ENCODE measurements at places on chromosomes 1 and 21.

DNA sequence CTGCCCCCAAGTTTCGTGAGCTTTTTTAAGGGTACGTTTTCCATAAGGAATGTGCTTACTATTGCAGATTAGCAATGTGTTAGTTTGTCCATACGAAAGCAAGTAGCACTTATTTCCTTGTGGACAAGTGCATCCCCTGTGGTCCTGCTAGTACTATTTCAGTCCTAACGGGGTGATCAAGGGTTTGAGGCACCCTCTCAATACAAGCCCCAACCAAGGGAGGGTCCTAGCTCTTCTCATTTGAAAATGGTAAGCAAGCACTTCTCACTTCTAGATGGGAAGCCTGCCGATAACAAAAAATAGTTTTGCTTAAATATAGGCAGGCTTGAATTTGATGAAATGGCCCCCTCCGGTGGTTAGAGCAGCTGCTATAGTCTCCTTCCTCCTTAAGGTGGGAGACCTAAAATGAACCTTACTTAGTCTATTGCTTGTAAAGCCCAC, 64.0 kb upstream of the HMCN1 start:
- peak; percentile 52 for DNase-seq

DNA sequence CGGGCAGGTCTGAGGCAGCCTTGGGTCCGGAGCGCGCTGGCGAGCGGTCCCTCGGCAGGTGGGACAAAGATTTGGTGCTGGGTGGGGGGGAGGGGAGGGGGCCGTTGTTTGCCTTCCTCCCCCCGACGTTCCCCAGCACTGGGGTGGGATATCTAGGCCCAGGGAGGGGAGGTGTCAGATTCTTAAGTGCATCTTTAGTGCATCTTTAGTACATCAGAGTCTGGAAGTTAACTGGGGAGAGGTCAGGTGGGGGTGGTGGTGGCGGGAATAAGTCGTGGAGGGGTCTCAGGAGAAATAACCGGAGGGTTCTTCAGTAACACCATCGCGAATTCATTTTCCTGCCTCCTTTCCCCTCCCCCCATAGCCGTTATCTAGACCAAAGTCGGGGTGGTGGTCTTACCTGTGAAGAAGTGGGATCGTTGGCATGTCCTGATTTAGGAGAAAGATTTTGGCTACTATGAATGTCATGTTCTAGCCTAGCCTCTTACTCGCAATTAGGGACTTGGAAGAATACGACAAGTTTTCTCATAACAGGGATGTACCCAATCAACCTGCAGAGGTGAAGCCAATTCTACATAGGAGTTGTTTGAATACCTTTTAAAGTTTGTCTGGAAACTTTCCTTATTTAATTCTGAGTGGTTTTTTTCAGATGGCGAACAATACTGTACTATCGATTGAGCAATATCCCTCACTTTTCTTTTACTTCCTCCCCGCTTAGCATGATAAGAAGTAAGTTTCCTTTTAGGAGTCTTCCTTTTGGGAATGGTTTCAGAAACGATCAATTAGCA, 886 bp downstream of the ZMYM4 start:
- DNase-seq: peak; percentile 1

DNA sequence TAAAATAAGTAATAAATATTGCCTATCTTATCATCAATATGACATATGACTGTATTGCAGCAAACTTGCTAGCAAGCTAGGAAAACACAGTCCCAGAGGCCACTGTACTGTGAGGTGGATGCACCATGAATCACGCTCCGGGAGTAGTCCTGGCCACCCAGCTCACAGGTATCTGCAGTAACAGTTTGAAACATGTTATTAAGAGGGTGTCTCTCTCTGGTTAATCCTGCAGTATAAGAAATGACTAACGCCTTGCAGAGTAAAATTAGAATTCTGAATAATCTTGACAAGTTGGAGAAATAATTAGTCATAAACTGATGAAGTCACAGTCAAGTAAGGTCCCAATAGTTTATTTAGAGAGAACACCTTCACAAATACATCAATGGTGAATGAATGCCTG, 34.0 kb upstream of the DPT start:
- DNase-seq: no peak

- no peak for DNase-seq
Measured at GRCh38 chr1:153536671-153537375, 1.0 kb upstream of the S100A6 start.

GRCh38 chr1:56457756-56458375, 121.5 kb downstream of the PLPP3 start:
- DNase-seq: no peak
